ENCODE measurements at places on chromosomes 6 and 20. TPM values are rescaled to one million over a fixed set of nuclear protein-coding genes. Genes with fewer than 3 reads are reported as not detected.
A peak's percentile ranks its signal among the peaks of the same experiment; 100 is the strongest.

MACROD2 gene
- total RNA-seq, result 3.1 TPM

ATRN gene
- total RNA-seq, result 68.1 TPM

DNA sequence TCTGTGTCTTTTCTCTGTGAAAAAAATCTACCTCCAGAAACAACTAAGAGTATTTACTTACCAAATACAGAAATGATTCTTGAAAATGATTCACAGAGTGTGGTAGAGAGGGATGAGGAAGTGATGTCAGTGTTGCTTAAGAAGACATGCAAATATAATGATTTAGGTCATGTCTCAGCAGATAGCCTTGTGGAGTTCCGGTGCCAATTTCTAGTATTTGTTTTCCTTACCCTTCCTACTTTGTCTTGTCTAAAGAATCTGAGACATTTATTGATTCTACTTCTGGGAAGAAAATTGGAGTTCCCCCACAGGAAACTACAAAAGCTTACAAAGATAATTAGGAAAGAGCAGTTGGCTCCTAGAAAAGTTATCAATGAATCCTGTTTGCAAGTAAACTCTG, 68.8 kb downstream of the GJA1 start:
- H3K27me3 ChIP-seq, result no peaks in the 10 kb centered on the region
- H3K4me1 ChIP-seq, result no peaks in the 10 kb centered on the region
- no peaks in the 10 kb centered on the region for H3K36me3 ChIP-seq
- no peak overlapping the region for H3K4me3 ChIP-seq

- H3K27ac ChIP-seq, result peak overlapping the region; percentile 59
- H3K27me3 ChIP-seq, result no peaks in the 10 kb centered on the region
- H3K4me3 ChIP-seq, result no peak overlapping the region
- H3K36me3 ChIP-seq, result no peaks in the 10 kb centered on the region
Observed at GRCh38 chr6:37077191-37077904, 71.9 kb downstream of the FGD2 start.

GRCh38 chr6:119040636-119041035, 37.8 kb downstream of the FAM184A start:
- H3K36me3 ChIP-seq, result no peaks in the 10 kb centered on the region
- no peak overlapping the region for H3K27ac ChIP-seq
- no peak for DNase-seq
- H3K4me3 ChIP-seq, result no peak overlapping the region
- H3K27me3 ChIP-seq, result no peaks in the 10 kb centered on the region
- H3K4me1 ChIP-seq, result peaks cover 3% of the 10 kb centered on the region

- H3K4me1 ChIP-seq, result peaks cover 8% of the 10 kb centered on the region
- H3K36me3 ChIP-seq, result no peaks in the 10 kb centered on the region
- no peak for DNase-seq
- H3K4me3 ChIP-seq, result peak overlapping the region; percentile 21
- no peaks in the 10 kb centered on the region for H3K27me3 ChIP-seq
Observed at GRCh38 chr6:80105972-80106417, 476 bp upstream of the BCKDHB start.

Measured in hepatocyte (in vitro differentiated cells).